ENCODE measurements at places on chromosomes 3 and 15.

- DNase-seq = no peak
Measured at GRCh38 chr15:66514586-66514985, 9.5 kb downstream of the ZWILCH start.

DNA sequence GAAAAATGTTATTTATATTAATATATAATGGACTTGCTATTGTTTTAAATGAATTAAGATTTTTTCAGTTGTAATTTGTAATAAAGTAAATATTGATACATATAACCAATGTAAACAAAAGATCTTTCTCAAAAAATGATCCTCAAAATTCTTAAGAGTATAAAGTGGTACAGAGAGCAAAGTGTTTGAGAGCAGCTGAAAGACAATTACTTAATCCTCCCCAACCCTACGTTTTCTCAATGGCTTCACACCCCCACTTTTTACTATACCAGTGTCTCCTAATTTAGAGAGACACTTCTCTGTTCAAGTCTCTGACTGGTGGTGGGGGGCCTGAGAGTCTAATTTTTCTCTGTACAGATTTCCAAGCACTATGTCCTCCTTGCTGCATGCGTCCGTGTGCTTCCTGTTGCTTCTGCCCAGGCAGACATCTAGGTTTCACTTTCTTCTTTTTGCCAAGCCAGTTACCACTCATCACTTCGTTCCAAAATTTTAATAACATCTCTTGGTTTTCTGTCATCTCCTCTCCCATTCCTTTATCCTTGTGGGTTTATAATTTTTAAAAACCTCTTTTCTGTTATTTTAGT, 276.3 kb upstream of the DNAJC19 start:
- DNase-seq = no peak

GRCh38 chr15:96462768-96463750, 132.6 kb downstream of the NR2F2 start:
- no peak for DNase-seq

DNA sequence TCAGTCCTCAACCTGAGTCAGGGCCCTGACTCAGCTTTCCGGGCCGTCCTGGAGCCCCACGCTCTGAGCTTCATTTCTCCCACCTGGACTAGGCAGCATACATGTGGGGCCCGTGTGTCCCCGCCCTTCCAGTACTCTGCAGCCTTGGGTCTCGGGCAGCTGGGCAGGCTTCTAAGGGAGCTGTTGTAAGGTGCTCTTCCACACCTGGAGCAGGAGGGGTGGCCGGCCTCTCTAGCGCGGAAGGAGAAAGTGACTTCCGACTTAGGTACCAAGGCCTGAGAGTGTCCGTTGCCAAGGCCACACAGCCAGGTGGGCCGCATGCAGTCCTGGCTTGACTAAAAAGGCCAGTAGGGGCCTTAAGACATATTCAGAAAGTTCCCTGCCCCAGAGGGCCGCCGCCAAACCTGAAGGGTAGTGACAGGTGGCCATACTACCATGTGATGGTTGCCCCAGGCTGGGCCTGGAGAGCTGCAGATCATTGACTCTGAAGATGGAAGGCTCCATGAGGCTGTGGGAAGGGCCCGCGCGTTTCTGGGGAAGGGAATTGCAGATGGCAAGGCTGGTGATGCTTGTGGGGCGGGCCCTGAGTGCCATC, 9.4 kb upstream of the SEMA3B start:
- no peak for DNase-seq

DNA sequence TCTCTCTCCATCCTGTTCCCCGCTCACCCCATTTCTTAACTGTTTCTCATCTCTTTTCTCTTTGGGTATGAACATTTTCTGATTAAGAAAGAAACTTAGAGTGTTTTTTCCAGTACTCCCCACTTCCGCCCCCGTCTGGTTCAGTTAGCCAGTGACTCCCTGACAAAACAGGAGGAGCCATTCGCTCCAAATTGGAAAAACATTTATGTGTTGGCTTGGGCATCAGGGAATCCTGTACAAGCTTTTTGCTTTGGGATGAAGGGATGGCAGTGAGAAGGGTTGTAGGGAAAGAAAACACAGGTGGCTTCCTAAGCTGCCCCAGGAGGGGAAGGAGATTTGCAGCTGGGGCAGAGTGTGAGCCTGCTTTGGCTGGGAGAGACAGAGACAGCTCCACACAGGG, 47.0 kb downstream of the BOC start:
- DNase-seq = no peak

GRCh38 chr3:161557445-161558150, 61.0 kb downstream of the OTOL1 start:
- DNase-seq = no peak

DNA sequence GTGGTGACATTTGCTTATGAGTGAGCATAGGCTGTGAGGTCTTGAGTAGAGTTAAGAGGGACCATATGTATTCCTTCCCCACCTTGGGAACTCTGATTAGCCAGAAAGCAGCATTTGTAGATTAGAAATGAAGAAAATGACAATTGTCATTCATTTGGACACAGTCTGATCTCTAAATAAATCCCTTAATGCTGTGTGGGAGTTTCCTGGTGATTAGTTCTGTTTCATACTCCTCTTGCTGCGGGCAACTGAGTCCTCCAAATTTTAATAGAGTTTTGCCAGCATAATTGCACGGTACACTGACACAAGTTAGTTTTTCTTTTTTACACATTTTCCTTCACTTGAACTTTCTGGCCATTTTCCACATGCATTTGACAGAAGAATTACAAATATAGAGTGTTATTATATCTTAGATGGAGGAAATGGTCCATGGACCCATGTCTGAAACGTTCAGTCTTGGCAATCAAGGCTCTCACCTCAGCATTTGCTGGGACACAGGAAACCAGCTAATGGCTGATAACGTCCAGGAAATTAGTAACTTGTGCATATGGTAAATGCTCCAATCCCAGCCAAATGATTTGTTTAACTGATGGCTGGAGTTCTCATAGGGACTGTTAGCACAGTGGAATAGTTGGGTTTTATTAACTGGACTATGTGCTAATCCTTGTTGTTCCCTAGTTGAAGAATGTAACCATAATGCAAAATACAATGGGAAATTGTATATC, 321.2 kb downstream of the RBMS3 start:
- DNase-seq = no peak

DNA sequence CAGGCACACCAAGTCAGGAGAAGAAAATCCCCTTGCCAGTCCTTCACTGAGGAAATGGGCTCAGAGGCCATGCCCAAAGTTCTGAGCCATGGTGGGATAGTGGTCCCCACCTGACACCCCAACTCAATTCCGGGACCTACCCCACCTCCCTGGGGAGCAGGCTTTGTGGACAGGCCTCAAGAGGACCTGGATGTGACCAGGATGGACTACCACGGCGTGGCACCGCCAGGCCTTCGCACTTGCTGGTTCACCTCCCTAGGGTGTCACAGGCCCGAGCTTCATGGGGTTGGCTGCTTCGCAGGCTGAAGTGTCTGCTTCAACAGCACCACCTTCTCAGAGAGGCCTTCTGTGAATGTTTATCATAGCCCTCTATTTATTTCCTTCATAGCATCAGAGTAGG, 31.7 kb downstream of the POC1A start:
- no peak for DNase-seq

- DNase-seq = peak; percentile 2
Measured at GRCh38 chr3:165339753-165340152, 143.6 kb upstream of the SLITRK3 start.

DNA sequence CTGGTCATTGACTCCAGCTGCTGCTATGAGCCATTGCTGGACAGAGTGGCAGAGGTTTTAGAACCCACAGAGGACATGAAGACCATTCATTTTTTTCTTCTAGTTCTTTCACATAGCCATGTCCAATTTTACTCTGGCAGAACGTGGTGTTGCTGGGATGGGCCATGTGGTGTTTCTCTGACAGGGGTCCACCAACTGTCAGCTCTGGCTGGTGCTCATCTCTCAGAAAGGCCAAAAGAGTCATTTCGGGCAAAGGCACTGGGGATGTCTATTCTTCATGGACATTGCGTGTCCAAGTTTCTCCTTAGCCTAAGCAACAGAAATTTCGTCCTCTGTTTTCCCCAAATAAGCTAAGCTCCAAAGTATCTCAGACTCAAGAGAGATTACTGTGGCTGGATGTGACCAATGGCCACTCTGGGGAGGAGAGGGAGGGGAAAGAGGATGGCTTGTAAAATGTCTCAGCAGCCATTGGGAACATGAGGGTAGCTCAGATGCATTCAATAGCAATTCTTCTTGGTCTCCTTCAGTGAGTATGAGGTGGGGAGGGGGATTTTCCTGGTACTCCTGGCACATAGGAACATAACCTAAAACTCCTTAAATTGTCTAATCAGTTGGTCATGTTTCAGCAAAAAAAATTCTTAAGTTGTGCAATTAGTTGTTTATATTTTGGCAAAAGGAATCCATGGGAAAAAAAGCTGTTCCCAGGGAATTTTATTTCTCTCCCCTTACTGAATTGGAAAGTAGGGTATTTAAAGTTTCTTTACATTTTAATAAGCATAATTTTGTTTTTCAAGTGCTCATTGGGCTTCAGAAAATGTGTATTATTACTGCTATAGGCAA, 131.6 kb upstream of the MITF start:
- no peak for DNase-seq
